ENCODE measurements at places on chromosomes 11 and 22.

GRCh38 chr22:25497181-25497641 lies 67.3 kb upstream of the GRK3 start:
- DNase-seq, result no peak

DNA sequence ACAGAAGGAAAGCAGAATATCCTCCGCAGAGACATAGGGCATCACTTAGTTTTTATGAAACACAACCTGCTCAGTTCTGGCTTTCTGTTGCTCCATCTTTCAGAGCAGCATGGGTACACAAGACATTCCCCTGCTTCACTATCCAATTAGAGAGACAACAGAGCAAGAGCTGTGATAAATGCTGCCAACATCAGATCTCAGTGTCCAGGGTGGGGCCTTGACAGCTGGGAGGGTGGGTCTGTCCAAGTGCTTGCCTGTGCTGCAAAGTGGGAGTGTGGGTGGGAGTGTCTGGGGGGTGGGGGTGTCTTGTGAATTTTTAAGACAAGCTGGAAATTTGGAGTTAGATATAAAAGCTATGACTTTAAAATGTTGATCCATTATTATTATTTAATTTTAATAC lies 369.6 kb downstream of the TENM4 start:
- no peak for DNase-seq

- no peak for DNase-seq
These were observed 11.4 kb downstream of the USH1C start for GRCh38 chr11:17532784-17533183.

DNA sequence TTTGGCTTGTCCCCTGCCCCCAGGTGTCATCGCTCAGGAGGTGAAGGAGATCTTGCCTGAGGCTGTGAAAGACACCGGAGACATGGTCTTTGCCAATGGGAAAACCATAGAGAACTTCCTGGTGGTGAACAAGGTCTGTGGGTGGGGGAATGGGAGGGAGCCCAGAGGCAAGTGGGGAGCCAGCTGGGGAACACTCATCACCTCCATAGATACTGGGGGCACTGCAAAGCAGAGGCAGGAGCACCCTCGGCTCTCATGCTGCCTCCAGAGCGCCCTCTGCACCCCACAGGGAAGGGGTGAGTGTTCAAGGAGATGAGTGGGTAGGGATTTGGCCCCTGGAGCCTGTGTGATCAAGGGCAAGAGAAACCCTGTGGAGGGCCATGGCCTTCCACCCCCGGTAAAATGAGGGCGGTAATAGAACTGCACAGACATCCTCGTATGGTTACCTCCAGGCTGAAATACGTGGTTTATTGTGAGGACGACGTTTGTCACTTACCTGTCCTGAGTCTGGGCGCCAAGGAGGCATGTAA lies 14.0 kb downstream of the TMEM258 start:
- no peak for DNase-seq

DNA sequence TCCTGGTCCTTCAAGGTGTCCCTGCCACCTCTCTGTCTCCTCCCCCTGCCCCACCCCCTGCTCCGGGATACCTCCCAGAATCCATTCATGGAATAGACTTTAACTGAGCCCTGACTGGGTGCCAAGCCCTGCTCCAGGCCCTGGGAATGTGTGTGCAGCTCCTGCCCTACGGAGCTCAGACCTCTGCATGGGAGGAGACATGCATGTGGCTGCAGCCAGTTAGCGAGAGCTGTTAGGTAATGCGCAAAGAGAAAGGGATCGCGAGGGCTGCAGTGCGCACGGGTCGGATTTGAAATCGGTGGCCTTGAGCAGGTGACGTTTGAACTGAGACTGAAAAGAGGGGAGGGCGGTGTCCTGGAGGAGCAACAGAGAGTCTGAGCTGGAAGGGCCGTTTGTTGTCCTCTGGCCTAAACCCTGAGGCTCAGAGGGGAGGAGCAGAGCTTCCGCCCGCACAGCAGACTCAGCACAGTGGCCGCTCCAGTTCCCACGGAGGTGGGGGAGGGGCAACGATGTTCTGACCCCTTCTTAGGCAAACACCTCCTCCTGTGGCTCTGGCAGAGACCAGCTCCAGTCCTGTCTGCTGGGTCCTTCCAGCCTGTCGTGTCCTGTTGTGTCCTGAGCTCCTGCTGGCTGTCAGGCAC lies 19.8 kb upstream of the LRRC10B start:
- no peak for DNase-seq

DNA sequence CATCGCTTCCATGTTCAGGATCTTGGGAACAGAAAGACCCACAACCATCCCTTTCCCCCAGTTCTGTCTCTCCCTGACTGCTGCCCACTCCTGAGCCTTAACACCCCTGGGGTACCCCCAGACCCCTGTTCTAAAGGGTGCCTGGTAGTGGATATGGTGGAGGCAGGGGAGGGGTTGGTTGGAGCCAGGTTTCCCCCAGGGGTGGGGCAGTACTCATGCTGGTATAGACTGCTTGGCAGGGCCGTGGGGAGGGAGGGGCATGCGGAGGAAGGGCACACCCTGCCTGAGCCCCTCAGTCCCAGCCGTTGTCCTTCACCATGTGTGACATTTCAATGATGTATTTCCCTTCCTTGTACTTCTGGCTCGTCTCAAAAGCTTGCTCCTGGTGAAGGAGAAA lies 4.0 kb downstream of the YPEL4 start:
- DNase-seq, result no peak

DNA sequence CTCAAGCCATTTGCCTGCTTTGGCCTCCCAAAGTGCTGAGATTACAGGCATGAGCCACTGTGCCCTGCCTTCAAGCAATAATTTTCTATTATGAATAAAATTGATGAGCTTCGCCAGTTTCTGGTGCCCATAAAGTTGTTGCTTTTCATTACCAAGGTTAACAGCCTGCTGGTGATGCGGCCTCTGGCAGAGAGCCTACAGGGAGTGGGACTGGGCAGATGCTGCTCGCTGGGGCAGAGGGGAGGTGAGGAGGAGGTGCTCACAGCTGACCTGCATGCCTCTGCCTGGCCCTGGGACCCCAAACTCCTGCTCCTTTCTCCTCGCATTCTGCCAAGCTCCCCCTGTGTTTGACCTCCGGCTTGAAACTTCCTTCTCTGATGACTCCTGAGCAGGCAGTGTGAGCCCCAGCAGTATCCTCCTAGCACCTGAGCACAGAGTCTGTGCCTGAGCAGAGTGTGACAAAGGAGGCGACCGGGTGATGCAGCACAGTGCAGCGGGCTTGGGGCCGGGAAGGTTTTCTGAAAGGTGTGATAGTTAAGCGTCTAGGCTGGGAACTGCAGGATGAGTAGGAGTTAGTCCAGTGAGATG lies 56.1 kb upstream of the B3GAT1 start:
- no peak for DNase-seq

- DNase-seq, result no peak
These were observed 329.9 kb upstream of the NCAM1 start for GRCh38 chr11:112631333-112631732.

All from stimulated activated CD4-positive, alpha-beta T cell treated with anti-CD3 and anti-CD28 coated beads, Interleukin-2, amount 100 ng/mL, for 48 hours (primary cell).